Stimulated activated CD8-positive, alpha-beta memory T cell treated with anti-CD3 and anti-CD28 coated beads, Interleukin-4, amount 100 ng/mL, for 4 hours (primary cell): ENCODE measurements at places on chromosomes 5 and 9.

DNA sequence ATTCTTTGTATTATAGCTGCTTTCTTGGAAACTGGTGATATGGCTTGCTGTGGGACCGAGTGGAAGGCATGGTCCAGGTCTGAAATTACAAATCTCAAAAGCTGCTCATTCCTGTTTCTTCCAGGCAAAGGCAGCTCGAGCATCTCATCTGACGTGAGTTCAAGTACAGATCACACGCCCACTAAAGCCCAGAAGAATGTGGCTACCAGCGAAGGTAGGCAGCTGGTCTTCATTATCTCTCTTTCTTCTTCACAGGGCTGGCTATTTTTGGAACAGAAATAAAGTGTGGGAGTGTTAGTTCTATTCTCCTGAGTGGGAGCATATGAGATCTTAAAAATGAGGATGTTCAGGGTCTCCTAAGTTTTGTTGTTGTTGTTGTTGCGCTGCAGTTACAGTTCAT lies 115.9 kb downstream of the FBXL7 start:
- DNase-seq = no peak

GRCh38 chr5:86756839-86757238 lies 139.1 kb downstream of the COX7C start:
- no peak for DNase-seq

DNA sequence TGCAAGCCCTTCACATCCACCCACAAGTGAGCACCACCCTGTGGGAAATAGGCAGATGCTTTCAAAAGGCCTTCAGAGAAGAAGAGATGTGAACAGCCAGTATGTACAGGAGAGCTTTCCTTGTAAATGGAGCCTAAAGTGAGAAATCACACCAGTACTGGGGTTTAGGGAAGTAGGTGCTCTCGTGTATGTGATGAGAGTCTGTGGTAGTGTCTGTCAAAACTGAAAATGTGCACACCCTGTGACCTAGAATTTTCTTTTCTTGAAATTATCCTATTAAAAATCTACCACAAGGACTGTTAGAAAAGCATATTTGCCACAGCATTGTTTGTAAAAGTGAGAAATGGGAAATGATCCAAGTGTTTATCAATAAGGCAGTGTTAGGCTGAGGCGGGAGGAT lies 16.6 kb downstream of the OTULINL start:
- DNase-seq = no peak

GRCh38 chr9:33785914-33786313 lies 9.4 kb upstream of the PRSS3 start:
- DNase-seq = no peak

DNA sequence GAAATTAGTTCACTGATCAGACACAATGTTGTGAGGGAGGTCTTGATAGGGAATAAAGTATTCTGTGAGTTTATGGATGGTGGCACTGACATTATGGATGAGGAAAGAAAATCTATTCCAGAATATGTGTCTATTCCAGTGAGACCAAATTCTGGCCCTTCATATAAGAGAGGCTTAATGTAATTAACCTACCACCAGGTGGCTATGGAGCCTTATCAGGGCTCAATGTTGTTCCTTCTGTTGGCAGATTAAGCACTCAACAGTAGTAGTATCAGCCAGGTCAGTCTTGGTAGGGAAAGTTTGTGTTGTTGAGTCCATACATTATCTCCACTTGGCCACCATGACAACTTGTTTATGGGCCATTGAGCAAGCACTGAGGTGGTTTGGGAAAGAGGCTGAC lies 41.7 kb upstream of the BARX1 start:
- no peak for DNase-seq

DNA sequence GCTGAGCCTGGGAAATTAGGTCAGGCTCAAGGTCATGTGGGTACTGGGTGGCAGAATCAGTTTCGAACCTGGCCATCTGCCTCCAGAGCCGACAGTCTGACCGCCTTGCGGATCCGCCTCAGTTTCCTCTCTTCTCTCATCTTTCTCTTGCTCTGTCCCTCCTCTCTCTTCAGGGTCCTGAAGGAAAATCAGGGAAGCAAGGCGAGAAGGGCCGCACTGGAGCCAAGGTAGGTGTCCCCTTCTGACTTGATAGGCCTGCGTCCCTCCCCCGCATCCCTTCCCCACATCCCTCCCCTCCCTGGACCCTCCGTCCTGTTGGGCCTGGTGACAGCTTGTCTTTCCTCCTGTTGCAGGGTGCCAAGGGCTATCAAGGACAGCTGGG lies 40.8 kb upstream of the ORM1 start:
- DNase-seq = no peak

GRCh38 chr5:77569409-77569808 lies 69.1 kb downstream of the OTP start:
- no peak for DNase-seq

DNA sequence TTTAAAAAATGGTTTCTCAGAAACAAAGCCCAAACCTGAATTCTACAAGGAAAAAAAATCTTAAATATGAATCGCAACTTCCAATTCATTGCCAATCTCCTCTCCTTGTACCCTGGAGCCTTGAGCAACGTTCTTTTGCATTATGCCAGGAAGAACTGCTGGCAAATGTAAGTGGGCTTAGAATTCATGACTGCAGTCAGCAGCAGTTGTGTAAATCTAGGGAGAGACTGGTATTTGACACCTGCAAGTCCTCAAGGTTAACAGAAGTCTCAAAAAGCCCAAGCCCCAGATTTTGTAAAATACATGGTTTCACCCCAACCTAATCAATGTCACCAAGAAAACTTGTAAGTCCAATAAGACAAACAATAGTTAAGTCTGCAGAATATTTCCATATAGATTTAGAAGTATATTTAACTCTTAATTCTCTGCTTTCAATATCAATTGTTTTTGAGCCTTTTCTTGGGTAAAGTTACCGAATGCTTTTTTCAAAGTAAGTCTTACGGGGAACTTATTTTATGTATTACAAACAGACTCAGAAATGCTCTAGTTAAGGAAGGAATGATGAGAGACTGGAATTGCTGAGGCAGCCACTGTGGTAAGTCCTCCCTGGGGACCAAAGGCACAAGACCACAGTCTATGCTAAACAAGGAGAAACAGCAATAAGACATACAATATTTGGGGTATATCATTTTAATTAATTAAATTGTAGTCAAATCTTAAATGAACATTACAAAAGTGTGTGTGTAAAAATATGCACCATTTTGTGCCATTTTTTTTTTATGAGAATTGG lies 31.3 kb downstream of the ELL2 start:
- no peak for DNase-seq

DNA sequence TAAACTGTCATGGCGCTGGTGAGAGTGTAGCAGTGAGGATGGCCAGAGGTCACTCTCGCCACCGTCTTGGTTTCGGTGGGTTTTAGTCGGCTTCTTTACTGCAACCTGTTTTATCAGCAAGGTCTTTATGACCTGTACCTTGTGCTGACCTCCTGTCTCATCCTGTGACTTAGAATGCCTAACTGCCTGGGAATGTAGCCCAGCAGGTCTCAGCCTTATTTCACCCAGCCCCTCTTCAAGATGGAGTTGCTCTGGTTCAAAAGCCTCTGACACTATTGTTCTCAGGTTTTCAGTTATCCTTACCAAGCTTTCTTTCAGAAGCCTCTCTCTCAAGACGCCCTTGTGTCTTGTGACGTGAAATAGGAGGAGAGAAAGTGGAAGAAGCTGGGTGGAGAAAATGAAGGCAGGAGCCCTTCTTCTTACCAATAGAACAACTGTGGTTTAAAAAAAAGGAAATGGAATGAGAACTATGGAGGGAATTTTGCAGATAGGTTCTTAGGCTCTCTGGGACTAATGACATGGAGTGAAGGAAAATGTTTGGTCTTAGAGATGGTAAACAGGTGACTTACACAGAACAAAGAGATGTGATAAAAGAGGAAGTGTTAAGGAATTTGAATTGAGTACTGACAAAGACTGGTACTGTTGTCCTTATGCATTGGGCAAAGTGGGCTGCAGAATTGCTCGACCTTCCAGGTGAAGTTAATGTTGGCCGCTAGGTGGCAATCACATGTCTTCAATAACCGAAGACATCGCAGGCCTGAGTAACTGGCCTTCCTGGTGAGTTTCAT lies 133.3 kb upstream of the RAI14 start:
- DNase-seq = no peak

- no peak for DNase-seq
Measured at GRCh38 chr9:105062222-105062855, 134.4 kb upstream of the ABCA1 start.

DNA sequence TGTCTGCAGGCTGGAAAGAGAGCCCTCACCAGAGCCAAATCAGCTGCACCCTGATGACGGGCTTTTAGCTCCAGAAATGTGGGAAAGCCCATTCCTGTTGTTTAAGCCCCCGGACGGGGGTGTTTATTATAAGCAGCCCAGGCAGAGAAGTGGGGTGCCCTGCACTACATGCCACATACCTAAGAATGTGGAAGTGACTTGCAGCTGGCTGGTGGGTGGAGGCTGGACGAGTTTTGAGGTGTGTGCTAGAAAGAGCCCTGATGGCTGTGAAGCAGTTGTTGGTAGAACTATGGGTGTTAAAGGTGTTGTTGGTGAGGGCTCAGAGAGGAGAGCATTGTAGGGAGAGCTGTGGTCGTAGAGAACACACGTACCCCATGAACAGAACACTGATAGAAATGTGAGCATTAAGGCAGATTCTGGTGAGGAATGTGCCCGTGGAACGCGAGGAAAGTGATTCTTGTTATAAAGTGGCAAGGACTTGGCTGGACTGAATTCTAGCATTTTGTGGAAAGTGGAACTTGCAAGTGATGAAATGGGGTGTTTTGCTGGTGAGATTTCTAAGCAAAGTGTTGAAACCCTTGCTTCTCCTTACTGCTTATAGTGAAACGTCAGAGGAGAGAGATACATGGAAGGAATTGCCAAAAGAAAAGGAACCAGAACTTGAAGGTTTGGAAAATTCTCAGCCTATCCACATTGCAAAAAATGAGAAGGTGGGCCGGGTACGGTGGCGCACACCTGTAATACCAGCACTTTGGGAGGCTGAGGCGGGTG lies 38.9 kb downstream of the AHRR start:
- no peak for DNase-seq
